ENCODE measurements at places on chromosomes 4 and X.
A peak's percentile ranks its signal among the peaks of the same experiment; 100 is the strongest.

DNA sequence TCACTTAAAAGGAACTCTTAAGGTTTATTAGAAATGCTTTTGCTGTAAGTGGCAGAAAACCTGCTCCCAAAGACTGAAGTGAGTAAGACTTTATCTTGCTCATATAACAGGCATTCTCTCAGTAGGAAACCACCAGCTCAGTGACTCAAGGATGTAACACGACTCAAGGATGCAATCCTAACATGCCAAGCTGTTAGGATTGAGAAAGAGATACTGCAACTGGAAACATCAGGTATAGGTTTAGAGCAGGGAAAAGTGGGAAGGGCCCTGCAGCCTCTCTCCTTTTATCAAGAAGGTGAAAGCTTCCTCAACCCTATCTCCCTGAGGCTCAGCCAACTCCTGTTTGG, 11.9 kb upstream of the SLC9A7 start:
- DNase-seq: no peak

DNA sequence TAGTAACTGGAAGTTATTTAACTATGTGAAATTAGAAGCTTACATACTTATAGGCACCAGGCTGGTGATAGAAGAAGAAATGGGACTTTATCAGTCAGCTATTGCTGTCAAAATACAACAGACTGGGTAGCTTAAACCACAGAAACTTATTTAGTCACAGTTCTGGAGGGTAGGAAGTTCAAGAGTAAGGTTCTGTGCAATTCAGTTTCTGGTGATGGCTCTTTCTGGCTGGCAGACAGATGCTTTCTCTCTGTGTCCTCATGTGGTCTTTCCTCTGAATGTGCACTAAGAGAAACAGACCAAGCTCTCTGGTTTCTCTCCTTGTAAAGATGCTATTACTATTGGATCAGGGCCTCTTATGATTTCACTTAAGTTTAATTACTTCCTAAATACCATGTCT, 92.1 kb upstream of the ANKRD50 start:
- DNase-seq: no peak

DNA sequence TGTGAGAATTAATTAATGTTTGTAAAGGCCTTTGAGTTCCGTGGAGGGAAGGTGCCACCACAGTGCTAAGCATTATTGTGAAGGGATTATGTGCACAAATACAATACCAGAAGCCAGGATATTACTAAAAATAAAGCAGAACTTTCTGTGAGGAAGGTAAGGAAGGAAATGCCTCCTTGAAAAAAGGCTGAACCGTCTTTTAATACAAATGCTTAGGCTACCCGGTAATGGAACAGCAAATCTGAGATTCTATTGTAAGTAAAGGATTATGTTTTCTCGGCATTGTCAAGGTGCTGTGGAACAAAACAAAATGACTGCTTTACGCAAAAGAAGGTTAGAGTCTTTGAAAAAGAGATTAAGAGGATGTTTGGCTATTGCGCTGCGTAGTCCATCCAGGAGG, 57.9 kb upstream of the SPRY1 start:
- no peak for DNase-seq

GRCh38 chr4:77163641-77164040, 6.6 kb downstream of the CCNG2 start:
- no peak for DNase-seq

- peak; percentile 22 for DNase-seq
Observed at GRCh38 chr4:128220286-128221235, 67.1 kb downstream of the PGRMC2 start.

- DNase-seq: no peak
Observed at GRCh38 chr4:16415751-16416150, 189.5 kb upstream of the TAPT1 start.

GRCh38 chrX:100975212-100975611, 5.7 kb downstream of the ARL13A start:
- DNase-seq: no peak

DNA sequence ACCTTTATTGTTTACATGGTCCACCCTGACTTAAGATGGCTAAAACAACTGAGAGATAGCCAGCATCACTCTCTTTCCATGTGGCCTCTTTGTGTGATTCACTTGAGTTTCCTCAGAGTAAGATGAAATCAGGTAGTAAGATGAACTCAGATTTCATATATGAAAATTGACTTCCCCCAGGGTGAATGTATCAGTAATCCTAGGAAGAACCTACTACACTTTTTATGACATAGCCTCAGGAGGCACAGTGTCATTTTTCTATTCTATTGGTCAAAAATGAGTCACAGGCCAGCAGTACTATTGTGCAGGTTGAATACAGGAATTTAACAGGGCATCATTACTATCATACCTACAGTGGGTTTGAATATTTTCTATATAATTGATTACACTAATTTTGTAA, 14.6 kb upstream of the SULT1E1 start:
- no peak for DNase-seq

DNA sequence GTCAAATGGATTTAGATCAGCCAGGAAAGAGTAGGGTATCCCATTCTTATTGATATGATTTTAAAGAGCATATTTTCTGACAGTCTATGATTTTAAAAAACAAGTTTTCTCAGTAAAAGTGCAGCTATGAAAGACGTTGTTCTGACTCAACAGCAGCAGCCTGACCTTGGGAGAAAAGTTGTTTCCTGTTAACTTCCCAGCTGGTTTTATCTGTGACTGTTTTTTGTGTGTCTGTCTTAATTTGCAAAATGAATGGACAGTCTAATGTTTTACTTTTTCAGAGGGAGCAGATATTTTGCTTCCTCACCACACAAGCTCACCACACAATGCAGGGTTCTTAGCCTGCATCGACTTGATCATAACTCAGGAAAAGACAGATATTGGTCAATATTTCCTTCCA, 764 bp upstream of the MTHFD2L start:
- no peak for DNase-seq

DNA sequence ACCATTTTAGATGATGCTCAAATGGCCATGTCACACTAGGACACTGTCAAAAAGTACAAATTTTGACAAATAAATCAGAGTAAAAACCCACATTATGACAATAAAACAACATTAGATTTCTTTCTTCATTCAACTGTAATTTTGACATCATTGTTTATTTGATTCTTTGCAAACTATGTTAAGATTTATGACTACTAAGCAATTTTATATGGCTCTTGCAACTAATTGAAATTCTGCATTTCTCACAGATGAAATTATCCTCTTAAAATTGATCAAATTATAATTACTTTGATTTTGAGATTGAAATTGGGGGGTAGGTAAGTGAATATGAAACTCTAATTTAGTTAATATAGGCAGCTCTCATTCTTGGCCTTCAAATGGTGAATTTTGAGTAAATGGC, 59.8 kb downstream of the ATOH1 start:
- DNase-seq: no peak

- no peak for DNase-seq
Observed at GRCh38 chrX:113950081-113950678, 633.7 kb upstream of the HTR2C start.

- no peak for DNase-seq
Observed at GRCh38 chr4:149896432-149896831, 80.8 kb upstream of the IQCM start.

DNA sequence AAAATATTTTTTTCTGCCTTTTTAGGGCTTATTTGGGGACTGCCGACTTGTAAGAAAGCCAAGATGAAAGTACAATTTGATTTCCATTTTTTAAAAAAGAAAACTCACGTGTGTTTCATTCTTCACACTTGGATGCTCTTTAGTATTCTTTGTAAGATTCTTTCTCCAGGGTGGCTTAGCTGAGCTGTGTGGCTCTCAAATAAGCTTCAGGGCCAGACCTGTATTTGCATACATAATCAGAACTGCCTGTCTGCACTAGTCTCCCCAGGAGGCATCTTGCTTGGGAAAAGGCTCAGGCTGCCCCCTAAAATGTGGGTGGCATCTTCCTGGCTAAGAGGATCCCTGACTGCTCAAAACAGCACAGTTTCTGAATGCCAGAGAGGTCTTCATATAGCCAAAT, 498.4 kb downstream of the MID1IP1 start:
- DNase-seq: peak; percentile 11

DNA sequence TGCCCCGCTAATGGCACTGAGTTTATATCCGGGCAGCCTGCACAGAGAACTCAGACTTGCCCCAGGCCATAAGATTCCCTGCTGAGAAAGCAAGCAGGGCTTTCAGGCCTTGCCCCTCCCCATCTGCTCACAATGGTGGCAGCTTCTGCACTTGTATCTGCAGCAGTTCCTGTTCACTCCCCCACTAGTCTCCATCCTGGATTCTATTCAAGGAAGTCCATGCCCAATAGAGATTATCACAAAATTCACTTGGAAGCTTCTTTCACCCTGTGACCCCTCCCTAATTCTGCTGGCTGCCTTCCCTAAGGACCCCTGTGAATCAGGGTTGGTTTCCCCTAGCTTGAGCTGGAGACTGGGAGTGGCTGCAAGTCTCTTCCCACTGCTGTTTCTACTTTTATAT, 34.5 kb upstream of the UCP1 start:
- no peak for DNase-seq

DNA sequence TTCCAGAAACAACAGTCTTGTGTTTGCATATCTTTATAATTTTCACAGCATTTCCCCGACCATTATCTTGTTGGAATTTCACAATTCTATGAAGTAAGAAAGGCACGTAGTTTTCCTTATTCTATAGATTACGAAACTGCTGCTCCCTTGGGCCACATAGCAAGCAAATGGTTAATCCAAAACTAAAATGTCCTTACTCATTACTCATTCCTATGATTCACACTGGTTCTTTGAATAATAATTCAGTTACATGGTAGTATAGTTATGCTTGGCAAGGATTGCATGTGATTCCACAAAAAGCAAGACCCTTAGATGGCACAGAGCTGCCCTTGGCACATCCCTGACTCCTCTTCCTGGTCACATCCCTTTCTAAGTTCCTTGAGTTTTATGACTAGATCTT, 51.2 kb downstream of the OR13H1 start:
- no peak for DNase-seq

- DNase-seq: no peak
Observed at GRCh38 chrX:30793767-30794103, 95.3 kb downstream of the TAB3 start.

DNA sequence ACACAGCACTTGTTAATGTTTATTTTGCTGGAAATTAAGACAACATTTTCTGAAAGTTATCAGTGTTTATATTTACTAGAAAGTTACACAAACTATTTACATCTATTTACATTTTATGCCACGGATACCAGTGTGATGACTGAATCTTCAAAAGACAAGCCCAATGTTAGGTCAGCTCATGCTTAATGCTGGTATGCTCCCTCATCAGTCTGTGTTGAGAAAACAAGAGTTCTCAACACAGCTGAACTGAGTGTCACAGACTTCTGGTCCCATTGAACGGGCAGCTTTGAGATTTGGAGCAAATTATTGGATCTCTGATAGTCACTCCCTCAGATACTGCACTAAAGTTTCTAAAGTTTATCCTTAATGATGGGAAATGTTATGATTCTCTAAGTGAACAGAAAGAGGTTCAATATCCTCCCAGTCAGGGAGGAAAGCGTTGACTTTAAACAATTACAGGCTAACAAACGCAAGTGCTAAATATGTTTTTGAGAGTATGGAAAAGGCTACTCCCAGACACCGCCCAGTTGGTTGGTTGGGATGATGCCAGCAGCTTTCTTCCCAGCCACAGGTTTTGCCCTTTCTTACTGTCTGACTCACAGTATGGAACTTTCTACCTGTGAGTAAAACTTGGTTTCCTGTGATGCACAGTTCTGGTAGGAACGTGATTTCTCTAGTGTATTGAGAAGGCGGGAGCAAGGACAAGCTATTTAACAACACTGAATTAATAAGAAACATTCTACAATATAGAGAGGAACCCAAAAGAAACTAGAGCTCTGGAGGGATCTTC, 1293.6 kb upstream of the TENM3 start:
- no peak for DNase-seq

DNA sequence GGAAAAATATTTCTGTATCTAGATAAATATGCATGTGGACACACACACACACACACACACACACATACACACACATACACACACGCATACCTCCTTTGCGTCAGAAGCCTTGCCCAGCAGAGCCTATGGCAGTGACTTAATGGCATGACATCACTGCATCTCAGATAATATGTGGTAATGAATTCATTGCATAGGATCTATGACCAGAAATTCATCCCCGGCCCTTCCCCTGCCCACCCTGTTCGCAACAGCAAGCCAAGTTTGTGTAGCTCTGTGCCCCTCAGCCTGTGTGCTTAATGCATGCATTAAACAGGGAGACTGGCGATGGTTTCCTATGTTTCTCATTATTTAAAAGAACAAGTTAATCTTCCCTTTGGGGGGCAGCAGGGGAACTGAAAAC, 120.7 kb downstream of the NKX6-1 start:
- DNase-seq: no peak

DNA sequence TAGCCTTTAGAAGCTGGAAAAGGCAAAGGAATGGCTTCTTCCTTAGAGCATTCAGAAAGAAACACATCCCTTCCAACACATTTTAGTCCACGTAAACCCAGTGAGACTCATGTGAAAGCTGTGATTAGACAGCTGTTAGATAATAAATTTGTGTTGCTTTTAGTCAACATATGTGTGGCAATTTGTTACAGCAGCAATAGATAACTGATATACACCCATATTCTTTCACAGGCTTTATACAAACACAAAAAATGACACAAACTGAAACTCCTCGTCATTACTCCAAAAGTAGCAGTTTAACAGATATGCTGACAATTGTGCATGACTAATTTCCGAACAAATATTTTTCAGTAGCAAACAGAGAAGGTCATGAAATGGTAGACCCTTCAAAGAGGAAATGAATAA, 65.3 kb downstream of the ANTXR2 start:
- peak; percentile 41 for DNase-seq

- no peak for DNase-seq
Observed at GRCh38 chr4:92789741-92790140, 486.0 kb downstream of the GRID2 start.

DNA sequence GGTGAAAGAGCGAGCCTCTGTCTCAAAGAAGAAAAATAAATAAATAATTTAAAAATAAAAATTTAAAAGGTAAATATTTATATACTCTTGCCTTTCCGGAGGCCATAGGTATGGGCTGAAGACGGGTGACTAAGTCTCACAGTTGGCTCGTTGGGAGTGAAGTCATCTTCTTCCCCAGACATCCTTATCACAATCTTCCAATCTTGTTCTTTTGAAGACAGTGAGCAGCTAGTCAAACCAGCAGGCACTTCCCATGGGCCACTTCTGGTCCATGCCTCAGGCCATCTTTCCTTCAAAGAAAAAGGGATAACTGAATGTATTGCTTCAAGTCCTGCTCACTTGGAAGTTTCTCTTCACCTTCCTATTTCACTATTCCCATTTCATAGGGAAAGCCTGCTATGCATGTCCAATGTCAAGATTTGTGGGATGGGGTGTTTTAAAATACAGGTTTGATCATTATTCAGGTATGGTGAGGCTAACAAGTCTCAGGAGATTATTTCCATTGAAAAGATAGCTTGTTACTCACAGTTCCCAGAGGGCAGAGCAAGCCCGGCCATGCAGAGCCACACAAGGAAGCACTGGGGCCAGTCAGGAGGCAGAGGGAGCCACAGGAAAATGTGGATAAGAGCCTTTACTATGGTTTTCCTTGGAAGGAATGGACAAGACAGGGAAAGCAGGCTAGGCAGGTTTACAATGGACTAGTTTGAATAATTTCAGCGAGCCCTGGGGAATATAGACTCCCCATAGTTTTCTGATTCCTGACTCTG, 33.3 kb upstream of the VCX2 start:
- DNase-seq: no peak
